ENCODE measurements at places on chromosomes 3 and 15.

DNA sequence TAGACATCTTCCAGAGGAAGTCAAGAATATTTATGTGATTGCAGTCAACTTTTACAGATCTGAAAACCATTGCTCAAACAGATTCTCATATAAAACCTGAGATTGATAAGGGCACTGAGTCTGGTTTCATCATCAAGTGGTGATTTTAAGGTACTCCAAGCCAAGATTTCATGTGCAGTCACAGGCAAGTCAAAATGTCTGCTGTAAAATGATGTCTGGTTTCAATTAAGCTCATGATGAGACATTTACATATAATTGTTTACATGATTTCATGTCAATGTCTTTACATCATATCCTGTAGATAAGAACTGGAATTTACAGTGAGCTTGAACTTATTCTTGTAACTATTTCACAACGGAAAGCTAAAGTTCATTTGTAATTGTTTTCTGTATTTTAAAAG, 1215.5 kb downstream of the ROBO2 start:
- DNase-seq, result no peak

- no peak for DNase-seq
Observed at GRCh38 chr15:74006774-74007639, 12.5 kb downstream of the PML start.

DNA sequence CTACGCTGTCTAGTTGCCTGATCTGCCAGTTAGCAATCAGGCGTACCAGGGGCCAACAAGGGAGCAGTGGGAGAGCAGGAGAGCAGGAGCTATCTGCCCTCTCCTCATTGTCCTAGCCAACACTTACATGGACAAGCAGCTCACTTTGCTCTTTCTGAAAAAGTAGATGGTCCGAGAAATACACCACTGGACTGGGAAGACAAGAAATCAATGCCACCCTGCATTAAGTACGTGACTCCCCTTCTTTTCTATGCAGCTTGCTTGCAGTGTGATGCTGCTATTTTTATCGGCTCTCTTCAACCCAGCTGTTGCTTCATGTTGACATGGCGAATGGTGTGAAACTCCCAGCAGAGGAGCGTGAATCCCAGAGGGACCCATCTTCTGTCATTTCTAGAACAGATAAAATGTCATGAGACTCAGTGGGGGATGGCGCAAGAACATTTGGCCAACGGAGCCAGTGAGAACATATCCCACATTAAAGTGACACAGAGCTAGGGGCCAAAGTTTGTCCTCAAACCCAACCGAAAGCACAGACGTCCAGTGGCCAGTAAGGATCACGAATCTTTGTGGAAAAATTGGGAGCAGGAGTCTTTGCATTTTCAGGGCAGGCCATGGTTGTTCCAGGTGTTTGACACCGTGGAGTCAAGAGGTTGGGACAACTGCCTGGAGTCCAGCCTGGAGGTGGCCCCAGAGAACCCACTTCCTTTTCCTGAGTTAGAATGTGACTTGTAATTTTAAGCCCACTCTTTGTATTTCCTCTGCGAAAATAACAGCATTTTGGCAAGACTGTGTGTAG, 53.7 kb upstream of the MEF2A start:
- DNase-seq, result no peak

DNA sequence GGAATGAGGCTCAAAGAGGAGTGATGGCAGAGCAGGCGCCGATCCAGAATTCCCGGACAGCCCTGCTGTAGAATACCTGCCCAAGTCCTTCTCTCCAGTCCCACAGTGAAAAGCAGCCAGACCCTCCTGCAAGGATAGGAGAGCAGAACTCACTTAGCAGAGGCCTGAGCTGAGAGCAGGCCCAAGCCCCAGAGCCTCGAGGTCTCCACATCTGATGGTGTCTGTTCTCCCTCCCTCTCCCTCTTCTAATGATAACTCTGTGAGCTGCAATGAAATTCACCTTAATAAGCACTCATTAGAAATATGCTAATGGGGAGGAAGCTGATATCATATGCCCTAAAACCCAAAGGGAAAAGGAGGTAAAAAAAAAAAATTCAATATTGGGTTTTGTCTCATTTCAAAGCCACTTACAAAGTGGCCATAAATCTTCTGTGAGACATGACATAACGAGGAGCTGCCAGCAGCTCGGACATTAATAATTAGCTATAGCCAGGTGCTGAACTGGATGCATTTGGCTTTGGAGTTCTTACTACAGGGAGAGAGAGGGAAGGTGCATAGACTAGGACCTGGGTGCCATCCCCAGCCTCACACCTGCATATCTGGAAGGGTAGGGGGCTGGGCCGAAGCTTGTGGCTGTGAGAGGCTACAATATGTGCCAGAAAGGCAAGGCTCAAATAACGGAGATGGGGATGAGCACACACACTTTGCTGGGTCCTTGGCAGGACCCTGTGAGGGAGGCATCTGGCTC, 108.4 kb downstream of the MEGF11 start:
- no peak for DNase-seq

DNA sequence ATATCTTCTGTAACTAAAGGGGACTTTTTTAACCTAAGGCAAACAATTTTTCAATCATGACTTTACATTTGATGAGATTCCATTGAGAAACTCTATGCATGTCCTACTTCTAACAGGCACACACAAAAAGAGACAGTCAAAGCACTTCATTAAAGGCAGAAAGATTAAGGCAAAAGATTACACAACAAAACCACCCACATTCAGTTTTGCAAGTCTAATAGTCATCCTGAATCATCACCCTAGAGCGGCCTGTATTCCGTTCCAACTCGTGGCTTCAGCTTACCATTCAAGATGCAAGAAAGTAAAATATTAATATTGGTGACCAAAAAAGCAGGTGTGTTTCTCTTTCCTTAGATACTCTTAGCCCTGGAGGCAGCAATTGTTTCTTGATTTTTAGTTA, 205.9 kb downstream of the P3H2 start:
- no peak for DNase-seq

- DNase-seq, result no peak
Observed at GRCh38 chr15:22253676-22254408, 173.5 kb downstream of the OR4M2 start.

DNA sequence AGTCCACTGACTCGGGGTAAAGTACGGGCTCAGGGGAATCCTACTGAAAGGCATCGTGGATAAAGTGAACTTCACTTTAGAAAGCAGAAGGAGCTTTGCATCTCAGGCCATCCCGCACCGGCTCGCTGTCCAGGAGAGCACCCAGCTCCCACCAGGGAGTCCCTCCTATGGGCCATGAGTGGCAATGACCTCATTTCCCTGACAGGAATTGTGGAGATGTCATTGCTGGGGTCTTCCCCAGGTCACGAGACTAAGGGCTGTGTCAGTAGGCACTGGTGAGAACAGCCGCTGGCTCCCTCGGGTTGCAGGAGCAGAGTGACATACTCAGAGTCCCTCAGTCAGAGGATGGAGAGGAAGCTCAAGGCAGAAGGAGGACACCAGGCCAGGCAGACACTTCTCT, 97.3 kb downstream of the XXYLT1 start:
- no peak for DNase-seq

GRCh38 chr15:56047354-56047753, 53.9 kb upstream of the NEDD4 start:
- no peak for DNase-seq

- no peak for DNase-seq
Observed at GRCh38 chr3:86921971-86922680, 68.8 kb downstream of the VGLL3 start.

DNA sequence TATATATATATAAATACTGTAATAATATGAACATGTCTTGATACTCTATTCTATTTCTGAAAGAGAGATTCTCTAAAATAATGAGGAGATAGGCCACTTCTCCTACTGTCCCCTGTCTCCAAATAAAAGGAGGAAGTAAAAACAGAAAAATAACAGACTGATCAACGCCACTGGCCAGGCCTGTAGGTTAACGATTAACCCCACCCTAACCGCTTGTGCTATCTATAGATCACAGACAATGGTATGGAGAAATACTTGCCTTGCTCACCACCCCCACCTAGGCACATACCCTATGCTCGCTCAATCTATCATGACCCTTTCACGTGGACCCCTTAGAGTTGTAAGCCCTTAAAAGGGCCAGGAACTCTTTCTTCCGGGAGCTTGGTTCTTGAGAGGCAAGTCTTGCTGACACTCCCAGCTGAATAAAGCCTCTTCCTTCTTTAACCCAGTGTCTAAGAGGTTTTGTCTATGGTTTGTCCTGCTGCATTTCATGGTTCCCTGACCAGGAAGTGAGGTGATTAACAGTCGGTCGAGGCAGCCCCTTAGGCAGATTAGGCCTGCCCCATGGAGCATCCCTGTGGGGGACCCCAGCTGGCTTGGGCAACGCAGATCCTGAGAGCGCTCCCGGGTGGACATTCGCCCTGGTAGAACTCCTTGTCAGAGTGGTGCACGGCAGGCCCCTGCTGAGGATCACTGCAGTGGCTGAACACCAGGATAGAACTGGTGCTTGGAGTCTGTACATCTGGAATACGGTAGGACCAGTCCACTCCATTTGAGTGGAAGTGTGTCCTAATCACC, 521.8 kb upstream of the CNTN3 start:
- DNase-seq, result no peak
